Activated CD4-positive, alpha-beta memory T cell treated with anti-CD3 and anti-CD28 coated beads, Interleukin-2, amount 10 ng/mL, durations not matched to agents 7 days and 5 days (primary cell): ENCODE measurements at places on chromosomes 3 and 15.

DNA sequence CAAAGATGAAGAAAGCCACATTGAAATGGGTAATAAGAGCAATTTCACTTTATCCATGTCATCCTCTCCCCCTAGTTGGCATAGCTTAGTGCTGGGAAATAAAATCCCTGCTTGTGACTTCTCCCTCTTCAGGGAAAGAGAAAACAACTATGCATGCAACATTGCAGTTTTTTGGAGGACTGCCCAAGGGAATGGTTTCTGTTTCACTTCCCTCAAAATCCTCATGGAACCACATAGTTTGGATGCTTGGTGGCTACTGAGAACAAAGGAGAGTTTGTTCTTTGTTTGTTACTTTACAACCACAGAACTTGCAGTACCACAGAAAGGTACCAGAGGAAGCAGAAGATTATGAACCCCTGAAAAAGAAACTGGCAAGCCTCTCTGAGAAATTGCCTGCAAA, 384.6 kb upstream of the RORA start:
- no peak for DNase-seq

- no peak for DNase-seq
Measured at GRCh38 chr15:68484696-68485400, 52.9 kb upstream of the ITGA11 start.

- DNase-seq, result no peak
Measured at GRCh38 chr3:66401157-66401550, 99.7 kb downstream of the LRIG1 start.

- DNase-seq, result no peak
Measured at GRCh38 chr15:57668016-57668415, 38.5 kb upstream of the POLR2M start.

DNA sequence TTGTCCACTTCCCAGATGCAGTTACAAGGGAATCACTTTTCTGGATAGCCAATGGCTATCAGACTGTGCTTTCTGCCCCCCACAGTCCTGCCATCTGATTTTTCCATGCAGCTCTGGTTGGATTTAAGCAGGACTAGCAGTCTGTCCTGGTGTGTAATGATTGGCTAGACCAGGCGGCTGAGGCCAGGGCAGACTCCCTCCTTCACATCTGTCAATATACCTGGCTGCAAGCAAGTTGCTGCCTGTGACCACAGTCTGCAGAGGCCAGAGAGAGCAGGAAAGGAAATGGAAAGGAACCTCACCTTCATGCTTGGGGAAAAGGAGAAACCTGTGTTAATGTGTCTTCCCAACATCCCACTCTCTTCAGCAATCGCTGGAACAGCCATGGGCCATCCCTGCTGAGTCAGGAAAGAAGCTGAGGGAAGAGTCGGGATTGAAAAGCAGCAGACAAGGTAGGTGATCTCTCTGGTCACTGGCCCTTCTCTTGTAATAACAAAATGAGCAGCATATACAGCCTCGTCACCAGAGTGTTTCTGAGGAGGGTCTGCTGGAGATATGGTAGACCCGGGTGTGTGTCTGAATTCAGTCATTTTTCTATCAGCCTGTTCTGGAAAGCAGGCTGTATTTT, 126.7 kb upstream of the PHLDB2 start:
- no peak for DNase-seq

DNA sequence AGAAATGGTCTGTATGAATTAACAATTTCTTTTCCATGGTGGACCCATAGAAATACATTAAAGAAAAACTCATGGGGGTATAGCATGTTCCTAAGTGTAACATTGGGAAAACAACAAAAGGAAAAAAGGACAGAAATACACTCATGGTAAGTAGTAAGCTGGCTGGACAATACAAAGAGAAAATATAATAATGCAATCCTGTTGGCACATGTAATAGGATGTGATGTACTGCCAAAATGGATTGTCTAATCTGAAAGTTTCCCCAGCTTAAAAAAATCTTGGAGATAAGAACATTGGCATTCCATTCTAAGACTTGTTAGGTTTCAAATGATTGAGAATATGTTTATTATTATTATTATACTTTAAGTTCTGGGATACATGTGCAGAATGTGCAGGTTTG, 128.1 kb downstream of the MBNL1 start:
- no peak for DNase-seq

GRCh38 chr3:39126532-39127071, 19.1 kb downstream of the TTC21A start:
- no peak for DNase-seq

DNA sequence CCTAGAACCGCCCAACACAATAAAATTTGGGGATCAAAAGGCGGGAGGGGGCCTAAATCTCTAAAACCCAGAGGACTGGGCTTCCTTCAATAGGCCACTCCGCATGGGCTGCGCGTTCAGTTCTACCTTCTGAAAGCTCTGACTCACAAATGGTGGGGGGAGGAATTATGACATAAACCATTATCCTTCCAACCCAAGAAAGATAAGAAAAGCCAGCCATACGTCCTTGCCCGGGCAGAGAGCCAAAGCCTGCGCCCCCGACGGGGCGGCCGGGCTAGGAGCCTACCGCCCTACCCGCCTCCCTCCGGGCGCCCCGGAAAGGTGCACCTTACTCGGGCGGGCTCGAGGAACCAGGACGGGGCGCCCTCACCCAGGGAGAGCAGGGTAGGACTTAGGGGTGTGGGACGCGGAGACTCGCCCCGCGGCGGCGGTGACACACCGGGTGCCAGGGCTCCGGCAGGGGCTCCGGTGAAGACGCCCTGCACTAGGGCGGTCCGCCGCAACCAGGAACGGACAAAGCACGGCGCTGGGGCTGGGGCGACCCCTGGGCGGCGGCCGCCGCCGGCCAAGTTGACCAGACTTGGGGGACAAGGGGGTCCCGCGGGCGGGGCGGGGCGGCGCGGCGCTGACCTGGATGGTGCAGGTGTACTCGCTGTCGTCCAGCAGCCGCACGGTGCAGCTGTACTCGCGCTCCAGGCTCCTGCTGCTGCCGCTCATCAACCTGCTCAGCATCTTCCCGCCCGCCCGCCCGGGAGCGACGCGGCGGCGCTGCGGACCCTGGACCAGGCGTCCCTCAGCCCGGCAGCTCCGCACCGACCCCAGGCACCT, 534 bp downstream of the FRMD5 start:
- peak; percentile 24 for DNase-seq

DNA sequence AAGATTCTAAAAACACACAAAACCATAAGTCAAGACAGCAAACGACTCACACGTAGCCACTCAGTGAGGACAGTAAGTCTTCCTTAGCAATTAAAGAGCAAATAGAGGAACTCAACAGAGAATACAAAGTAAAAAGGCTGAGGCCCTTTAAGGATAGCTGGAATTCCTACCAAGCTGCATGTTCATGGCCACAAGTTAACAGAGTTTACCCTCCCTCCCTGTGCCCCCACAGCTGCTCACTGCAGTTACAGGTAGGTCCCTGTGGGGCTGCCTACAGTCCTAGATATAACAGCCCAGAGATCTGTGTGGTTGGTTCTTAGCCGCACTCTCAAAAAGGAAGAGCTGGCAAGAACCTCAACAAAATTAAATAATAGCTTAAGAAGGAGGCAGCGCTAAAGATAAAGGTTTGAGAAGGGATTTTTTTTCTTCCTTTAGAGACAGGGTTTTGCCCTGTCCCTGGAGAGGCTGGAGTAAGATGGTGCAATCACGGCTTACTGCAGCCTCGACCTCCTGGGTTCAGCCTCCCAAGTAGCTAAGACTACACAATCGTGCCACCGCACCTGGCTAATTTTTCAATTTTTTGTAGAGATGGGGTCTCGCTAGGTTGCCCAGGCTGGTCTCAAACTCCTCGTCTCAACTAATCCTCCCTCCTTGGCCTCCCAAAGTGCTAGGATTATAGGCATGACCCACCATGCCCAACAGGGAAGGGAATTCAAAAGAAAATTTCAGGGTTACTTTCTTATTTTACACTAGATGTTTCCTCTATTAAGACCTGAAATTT, 19.3 kb downstream of the SFMBT1 start:
- no peak for DNase-seq

- DNase-seq, result no peak
Measured at GRCh38 chr15:77706482-77707244, 74.0 kb upstream of the LINGO1 start.

DNA sequence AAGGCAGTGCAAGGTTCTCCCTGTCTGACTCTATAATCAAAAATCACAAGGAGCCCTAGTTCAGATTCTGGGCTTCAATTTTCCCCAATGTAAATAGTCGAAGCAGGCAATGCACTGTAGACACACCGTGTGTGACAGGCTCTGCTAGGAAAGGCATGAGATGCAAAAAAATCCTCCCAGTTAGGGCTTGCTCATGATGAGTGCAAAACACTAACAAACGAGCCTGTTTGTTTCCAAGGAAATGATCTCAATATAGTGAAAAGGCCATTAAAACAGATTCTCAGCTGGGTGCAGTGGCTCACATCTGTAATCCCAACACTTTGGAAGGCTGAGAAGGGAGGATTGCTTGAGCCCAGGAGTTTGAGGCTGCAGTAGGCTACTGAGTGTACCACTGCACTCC, 55.7 kb downstream of the UMPS start:
- DNase-seq, result no peak

DNA sequence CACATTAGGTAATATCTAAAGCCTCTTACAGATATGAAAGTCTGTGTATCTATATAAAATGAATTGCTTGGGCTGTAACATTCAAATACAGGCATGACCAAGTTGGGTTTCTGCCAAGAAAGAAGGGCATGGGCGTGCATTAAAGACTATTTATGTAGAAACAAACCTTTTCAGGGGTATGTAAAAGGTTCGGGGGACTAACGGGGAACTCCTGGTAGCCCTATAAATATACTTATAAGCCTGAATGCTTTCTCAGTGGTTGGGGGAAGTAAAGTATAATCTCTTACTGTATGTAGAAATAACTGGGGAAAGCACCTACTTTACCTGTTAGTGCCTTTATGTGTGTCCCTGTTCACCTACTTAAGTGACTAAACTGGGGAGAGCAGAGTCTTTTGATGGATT, 154.5 kb upstream of the TBL1XR1 start:
- no peak for DNase-seq

GRCh38 chr3:110149763-110150162, 812.4 kb upstream of the DPPA4 start:
- DNase-seq, result no peak

- peak; percentile 32 for DNase-seq
Measured at GRCh38 chr3:58260261-58260731, 22.7 kb downstream of the ABHD6 start.

GRCh38 chr3:32989171-32989570, 37.7 kb downstream of the CCR4 start:
- DNase-seq, result no peak

DNA sequence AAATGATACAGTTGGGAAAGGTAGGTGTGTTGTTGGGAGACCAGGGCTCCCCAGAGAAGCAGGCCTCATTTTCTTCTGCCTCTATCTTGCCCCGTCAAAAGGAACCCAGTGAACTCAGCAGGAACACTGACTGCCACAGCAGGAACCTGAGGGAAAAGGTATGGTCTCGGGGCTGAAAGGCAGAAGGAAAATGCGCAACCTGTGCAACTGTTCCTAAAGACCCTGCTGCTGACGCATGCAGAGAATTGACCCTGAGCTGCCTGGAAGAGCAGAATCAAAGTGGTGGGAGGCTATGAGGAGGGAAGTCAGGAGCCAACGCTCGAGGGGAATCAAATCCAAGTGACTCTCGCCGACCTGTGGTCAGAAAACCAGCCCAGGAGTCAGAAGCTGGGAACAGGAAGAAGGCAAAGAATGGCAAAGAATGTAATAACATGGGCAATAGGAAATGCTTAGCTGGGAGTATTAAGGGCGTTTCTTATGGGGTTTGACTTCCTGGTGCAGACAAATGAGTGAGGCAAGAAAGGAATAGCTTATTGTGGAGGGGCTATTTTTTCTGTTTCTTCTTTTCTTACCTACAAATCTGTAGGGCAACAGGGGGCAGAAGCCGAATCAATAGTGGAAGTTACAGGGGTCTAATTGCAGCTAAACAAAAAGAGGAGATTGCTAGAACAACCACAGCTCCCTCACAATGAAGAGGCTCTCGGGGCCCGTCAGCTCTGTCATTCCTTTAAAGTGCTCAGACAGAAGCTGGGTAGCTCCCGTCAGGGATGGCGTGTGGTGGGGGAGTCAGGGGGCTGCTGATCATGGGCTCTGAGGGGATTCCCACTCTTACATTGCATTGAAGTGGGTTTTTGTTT, 65.4 kb upstream of the DLG1 start:
- DNase-seq, result no peak

GRCh38 chr15:97961067-97961954, 808 bp downstream of the ARRDC4 start:
- DNase-seq, result no peak

DNA sequence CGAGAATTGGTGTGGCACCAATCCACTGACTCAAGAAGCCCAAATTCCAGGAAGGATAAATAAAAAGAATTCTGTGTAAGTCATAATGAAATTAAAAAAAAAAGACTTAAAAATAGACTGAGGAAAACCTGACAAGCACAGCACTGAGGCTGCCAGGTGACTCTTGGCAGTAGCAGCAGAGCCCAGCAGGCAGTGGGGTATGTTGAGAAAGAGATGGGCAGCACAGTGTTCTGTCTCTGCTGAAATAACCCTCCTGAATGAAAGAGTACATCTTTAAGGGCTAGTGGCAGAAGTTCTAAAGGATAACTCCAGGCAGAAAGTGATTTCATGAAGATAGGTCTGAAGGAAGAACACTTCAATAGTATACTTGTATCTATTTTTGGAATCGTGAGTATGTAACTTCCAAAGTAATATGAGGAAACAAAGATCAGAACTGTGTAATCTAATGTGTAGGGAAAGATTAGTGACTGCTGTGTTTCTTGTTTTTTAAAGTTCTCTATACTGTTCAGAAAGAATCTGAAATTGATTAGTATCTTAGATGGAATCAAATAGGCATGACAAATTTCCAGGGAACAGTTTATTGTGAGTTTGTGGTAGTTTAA, 75.9 kb downstream of the RAB7A start:
- DNase-seq, result peak; percentile 28

DNA sequence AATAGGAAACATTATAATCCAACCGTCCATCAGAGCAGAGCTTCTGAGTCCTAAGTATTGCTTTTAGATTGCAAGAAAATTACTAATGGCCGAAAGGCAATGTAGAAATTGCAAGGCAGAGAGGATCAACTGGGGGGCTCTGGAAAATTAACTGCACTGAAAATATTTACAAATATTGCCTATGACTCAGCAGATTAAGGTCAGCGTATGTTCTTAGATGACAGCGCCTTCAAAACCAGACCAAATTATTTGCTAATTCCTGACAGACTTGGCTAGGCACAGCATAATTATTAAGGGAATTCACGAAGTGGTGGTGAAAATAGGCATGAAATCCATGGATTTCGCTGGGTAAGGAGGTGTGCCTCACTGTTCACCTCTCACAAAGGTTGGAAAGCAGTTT, 947.7 kb downstream of the TUSC7 start:
- no peak for DNase-seq

DNA sequence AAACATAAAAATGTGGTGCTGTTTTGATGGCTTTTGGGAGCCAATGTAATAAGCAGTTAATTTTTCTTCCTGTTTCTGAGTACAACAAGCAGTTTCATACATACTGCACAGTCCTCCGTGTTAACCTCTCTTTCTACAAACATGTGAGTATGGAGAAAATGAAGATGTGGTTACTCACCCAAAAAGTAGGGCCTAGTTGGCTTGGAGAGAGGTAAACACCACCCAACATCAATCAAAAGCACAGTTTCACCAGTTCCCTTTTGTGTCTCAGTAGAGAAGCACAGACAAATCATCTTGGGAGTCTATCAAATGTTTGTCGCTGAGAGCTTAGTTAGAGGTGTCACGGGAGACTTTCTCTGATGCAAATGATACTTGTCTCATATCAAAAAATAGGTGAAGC, 320.2 kb downstream of the UNC13C start:
- DNase-seq, result no peak
